Fibroblast of upper back skin (primary cell): ENCODE measurements at places on chromosomes 2 and 18.

DNA sequence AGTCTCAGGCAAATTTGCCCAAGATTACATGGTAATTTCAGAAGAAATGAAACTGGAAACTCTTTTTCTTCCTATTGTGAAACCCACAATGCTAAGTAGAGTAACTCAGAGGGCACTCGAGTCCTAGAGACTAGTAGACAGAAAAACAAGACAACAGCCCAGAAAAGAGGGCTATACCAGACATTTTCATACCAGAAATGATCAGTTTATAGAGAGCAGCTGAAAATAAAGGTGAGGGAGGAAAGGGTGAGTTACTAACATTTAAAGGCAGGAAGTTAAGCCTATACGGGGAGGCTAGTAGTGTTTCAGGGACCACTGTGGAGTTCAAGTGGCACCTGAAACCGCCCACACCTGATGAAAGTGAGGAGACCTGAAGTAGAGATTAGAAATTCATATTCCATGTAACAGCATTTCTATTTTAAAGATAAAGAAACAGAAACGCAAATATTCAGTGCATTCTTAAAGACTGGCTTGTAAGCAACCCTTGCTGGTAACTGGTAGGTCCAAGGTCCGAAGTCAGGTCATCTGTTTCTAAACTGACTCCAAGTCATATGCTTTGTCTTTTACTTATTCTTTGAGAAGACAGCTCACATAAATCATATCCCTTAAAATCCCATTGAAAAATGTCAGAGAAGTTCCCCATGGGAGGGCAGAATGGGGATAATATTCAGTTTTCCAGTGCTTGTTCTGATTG, 145.1 kb upstream of the ITGB6 start:
- DNase-seq = no peak

GRCh38 chr2:205656461-205656860, 25.8 kb upstream of the NRP2 start:
- no peak for DNase-seq

GRCh38 chr2:33230195-33230594, 246.3 kb upstream of the RASGRP3 start:
- no peak for DNase-seq

DNA sequence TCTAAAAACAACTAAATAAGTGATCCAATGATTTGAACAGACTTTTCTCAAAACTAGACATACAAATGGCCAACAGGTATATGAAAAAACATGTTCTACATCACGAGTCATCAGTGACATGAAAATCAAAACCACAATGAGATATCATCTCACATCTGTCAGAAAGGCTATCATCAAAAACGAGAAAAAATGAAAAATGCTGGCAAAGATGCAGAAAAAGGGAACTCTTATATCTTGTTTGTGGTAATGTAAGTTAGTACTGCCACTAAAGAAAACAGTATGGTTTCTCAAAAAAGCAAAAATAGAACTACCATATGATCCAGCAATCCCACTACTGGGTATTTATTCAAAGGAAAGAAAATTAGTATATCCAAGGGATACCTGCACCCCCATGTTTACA, 255.3 kb upstream of the FBXO11 start:
- DNase-seq = no peak

DNA sequence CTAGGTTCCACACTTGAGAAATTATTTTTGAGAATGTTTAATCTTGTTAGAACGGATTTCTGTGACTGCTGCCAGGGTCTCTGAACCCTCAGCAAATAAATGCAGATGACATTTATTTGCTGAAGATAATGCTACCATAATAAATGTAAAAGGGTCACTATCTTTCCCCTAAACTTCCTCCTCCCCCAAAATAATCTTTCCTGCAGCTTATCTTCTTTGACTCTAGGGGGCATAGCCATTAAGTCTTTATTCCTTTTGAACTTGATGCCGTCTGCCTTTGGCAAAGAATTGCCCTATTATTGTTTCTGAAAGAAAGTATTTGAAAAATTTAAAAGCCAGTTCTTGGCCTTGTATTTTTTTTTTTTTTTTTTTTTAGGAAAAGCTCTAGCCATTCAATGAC, 63.6 kb upstream of the ACSL3 start:
- peak; percentile 46 for DNase-seq

DNA sequence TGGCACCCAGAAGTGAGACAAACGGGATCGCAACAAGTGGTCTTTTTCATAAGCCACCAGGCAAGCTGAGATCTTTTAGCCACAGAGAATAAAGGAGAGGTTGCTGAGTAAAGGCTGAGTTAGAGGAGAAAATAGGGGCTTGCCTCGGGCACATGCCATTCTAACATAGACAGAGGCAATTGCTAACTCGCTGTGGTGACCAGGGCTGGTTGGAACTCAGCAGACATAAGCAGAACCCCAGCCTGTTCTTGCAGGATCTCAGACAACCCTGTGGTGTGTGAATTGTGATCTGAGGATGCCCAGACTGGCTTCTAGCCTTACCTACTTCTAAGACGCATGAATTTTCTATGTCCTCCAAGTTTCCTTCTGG, 300.2 kb downstream of the CDCA7 start:
- no peak for DNase-seq

DNA sequence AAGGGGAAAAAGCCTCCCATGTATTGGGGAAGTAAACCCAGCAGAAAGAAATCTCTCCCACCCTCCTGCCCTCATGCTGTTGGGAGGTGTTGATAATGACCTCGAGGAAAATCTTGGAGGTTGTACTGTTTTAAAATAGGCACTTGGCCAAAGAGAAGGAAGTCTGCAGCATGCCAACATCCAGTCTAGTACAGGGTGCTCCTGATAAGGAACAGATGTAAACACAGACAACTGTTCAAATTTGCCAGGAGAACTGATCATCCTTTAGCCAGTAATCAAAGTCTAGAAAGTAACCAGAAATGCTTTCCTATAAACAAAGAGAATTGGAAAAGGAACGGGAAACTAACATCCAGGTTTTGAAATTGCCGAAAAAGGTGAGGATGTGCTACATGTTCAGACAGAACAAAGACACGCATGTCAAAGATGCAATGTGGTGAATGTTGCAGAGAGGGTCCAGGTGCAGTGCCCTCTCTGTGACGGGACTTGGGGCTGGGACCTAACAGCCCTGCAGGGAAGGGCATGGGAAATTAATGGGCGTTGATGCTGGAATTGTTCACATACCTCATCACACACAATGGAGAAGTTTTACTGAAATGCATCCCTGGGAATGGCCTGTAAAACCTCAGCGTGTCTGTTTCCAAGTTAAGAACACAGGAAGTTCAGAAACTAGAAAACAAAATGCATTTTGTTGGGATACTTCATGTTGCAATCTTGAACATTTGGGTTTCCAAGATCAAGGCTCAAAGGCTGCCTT, 125.7 kb upstream of the RND3 start:
- no peak for DNase-seq

DNA sequence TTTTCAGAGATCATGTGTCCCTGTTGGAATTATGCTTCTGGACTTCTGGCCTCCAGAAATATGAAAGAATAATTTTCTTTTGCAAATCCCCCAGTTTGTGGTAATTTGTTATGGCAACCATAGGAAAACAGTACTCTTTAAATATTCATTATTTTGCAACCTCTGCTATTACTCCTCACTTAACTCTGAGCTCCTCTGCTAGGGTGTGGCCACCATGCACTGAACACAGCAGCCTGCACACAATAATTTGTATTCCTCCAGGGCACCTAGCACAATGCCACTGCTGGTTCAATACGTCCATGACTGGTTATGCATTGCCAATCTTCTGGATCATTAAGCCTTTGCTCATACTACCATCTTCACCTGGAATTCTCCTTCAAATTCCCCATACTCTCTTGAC, 232.0 kb downstream of the CNTNAP5 start:
- DNase-seq = no peak

GRCh38 chr2:47056868-47057686, 98.0 kb downstream of the STPG4 start:
- DNase-seq = peak; percentile 46

DNA sequence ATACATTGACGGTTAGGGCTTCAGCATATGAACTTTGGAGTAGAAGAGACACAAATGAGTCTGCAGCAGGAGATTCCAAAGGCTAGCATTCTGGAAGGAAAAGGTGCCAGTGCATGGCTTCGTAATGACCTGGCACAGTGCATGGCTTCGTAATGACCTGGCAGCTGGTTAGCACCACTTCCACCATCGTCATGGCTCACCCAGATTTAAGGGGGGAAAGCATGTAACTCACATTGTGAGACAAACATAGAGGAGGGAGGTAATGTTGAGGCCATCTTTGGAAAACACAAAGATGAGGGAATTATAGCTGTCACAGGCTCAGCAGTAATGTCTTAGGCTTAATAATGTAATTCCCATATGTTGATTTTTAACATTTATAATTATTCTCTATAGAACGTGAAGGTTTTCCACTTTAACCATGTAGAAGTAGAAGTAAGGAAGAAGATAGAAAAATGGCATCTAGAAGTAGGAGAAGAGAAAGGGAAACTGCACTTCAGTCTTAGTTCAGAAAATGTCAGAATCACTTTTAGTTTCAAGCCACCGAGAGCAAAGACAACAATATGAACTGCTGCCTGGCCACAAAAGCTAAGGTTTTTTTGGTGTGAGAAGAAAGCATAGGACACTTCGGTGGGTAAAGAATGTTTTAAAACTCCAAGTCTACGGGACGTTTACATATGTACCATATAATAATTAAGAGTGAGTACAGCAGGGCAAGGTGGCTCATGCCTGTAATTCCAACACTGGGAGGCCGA, 6.8 kb upstream of the STK25 start:
- no peak for DNase-seq

DNA sequence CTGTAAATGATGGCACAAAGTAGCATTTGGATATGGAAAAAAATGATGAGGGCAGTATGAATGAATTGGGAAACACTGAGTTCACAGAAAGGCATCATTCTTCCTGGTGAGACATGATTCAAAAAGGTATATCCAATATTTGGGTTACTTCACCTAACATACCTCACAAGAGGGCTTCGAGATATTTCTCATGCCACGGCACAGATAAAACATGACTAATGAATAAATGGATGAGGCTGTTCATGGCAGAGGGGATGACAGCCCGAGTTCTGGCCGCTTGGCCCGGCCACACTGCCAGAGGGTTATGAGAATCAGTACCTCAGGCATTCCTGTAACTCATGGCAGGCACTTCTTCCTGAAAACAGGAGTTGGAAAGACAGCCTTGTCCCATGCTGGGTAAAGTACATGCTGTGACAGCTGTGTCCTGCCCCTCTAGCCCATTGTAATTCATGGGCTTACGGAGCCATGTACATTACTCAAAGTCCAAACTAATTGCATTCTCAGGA, 116.0 kb upstream of the ACVR1C start:
- DNase-seq = no peak

DNA sequence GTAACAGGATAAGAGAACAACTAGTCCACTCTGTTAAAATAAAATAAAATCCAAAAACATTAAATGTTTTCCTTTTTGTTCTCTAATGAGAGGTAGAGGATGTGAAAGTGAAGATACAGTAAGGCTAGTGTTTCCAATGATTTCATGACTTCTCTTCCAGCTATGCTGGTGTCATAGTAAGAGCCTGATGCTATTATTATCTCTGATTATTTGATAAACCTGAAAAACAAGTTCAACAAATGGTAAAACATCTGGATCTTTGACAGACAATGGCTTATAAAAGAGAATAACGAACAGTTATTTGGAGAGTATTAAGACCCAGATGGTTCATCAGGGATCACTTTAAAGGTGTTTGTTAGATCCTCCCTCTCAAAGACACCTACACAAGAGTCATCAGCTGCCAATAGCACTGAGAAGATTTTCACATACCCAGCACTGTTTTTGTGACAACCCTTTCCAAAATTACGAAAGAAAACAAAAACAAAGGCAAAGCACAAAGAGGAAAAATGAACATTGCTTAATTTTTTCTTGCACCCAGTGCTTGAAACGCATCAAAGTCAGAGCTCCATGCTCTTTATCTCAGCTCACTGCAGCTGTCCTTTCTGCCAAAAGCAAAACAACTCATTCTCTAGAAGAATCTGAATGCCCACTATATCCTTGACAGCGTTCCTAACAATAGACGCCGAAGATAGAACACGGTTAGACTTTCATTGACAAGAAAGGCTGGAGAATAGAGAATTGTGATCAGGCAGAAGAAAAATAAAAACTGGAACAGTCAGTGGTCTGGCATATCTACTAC, 168.6 kb downstream of the SLC8A1 start:
- DNase-seq = peak; percentile 9

GRCh38 chr2:180222644-180223043, 215.5 kb upstream of the CWC22 start:
- peak; percentile 65 for DNase-seq

DNA sequence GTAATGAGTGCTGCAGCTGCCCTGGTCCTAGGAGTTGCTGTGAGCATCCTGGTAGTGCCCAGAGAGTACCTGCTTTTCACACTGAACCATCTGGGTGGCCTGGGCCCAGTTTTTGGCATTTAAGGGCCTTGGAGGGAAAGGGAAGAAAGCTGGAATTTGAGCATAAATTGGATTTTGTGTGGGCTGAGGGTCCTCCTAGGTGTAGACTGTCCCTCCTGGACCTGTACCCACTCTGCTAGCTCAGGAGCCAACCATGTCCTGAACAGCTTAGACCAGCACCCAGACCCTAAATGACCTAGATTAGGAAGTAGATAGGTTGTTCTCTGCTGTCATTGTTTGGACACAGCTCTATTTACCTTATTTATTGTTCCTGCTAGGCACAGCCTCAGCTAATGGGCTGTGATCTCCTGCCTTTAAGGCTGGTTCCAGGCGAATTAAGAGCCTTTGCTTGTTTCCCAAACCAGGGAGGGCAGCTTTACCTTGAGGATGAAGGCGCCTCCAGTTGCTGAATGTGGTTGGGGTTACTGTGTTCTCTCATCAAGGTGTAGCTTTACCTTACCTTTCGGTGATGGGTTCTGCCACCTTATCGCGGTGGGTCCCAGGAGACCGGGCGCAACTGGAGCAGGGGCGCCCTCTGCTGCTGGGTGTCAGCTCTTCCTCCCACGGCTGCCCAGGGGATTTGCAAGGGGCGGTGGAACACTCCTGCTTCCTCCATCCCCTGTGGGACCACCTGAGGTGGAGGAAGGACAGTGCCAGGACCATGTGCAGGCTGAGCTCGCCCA, 34.4 kb downstream of the ITGA6 start:
- DNase-seq = peak; percentile 31

GRCh38 chr2:223580951-223581350, 21.2 kb downstream of the SCG2 start:
- peak; percentile 87 for DNase-seq

DNA sequence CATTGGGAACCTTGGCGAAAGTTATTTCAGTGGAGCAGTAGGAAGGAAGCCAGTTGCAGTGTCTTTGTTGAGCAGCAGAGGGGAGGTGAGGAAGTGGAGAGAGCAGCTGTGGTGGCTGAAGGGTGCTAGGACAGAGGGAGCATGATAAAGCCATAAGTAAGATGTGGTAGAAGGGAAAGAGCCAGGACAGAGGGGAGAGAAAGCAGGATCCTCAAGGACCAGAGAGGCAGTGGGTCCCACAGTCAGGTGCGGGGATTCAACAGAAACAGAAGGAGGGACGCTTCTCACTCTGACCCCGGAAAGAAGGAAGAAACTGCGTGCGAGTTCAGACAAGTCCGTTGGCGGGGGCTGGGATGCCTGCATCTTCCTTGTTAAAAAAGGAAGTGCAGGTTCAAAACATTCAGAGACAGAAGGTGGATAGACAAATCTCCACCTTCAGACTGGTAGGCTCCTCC, at the start of gene CXCR2:
Gene CXCR2, plus strand, starts transcription at position 403 of the 455 bp plus-strand sequence. CDS start 8,774 bp downstream, outside the sequence.
- no peak for DNase-seq

- no peak for DNase-seq
Observed at GRCh38 chr18:10718809-10719208, 193.0 kb downstream of the NAPG start.

- DNase-seq = no peak
Observed at GRCh38 chr2:38074058-38074763, 1.7 kb downstream of the CYP1B1 start.

- DNase-seq = peak; percentile 30
Observed at GRCh38 chr2:226137201-226137811, 662.3 kb downstream of the IRS1 start.
